ENCODE measurements at places on chromosomes 1 and 21.

GRCh38 chr1:35808450-35809113 is 766 bp downstream of the AGO4 start:
- peak; percentile 43 for DNase-seq

DNA sequence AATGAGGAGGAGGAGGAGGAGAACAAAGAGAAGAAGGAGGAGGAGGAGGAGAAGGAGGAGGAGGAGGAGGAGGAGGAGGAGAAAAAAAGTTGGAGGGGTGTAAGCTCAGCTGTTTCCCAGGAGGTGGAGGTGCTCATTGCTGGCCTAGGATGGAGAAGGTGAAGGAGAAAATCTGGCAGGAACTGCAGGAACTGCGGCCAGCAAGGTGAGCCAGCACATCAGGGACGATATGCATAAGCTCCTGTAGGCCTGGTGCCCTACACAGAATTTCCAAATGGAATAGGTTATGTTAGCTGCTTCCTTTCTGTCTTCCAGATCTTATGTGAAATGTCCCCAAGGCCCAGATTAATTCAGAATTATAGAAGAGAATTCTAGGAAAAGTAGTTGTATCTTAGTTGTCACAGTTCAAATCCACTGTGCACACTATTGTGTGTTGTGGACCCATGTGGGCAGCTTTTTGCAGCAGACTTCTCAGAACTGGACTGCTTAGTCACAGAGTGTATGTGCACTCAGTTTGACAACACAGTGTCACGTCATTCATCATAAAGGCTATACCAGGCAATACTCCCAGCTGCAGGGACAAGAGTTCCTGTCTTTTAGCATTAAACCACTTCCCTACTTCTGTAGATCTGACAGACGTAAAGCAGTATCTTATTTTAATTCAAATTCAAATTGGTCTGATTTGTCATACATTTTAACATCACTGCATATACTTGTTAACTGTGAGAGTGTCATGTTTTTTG is 303.7 kb downstream of the HLX start:
- DNase-seq, result no peak

DNA sequence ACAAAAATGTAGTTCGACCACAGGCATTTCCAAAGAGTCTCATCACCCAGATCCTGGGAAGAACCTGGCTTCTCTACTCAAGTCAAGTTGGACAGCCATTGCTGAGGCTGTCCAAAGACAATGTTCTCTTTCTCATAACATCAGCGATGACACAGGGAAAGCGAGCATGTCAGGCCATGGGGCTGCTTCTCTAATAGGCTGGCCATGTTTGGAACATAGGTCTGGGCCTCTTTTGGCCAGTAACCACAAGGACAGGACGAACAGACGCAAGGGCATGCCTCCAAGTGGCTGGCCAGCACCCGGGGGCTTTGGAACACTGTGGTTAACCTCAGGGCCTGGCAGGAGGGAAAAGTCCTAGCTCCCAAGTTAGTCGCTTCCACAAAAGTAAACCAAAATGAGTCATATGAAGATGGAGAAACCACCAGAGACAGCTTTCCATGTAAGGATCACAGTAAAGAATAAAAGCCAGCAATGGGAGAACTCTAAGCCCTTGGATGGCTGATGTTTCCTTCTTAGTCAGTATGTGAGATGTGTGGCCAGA is 80.6 kb upstream of the SLC44A3 start:
- DNase-seq, result no peak

GRCh38 chr1:115530407-115530806 is 111.4 kb upstream of the VANGL1 start:
- DNase-seq, result no peak

- DNase-seq, result no peak
Measured at GRCh38 chr1:217528271-217528670, 102.6 kb downstream of the GPATCH2 start.

DNA sequence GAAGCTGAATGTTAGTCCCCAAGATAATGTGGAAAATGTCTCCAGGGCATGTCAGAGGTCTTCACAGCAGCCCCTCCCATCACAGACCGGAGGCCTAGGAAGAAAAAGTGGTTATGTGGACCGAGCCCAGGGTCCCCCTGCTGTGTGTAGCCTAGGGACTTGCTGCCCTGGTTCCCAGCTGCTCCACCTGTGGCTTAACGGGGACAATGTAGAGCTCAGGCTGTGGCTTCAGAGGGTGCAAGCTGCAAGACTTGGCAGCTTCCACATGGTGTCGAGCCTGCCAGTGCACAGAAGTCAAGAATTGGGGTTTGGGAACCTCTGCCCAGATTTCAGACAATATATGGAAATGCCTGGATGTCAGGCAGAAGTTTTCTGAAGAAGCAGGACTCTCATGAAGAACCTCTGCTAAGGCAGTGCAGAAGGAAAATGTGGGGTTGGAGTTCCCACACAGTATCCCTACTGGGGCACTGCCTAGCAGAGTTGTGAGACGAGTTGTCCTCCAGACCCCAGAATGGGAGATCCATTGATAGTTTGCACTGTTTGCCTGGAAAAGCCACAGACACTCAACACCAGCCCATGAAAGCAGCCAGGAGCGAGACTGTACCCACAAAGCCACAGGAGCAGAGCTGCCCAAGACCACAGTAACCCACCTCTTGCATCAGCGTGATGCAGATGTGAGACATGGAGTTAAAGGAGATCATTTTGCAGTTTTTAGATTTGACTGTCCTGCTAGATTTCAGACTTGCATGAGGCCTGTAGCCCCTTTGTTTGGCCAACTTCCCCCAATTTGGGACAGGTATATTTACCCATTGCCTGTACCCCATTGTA is 204.9 kb downstream of the MRPL39 start:
- no peak for DNase-seq

DNA sequence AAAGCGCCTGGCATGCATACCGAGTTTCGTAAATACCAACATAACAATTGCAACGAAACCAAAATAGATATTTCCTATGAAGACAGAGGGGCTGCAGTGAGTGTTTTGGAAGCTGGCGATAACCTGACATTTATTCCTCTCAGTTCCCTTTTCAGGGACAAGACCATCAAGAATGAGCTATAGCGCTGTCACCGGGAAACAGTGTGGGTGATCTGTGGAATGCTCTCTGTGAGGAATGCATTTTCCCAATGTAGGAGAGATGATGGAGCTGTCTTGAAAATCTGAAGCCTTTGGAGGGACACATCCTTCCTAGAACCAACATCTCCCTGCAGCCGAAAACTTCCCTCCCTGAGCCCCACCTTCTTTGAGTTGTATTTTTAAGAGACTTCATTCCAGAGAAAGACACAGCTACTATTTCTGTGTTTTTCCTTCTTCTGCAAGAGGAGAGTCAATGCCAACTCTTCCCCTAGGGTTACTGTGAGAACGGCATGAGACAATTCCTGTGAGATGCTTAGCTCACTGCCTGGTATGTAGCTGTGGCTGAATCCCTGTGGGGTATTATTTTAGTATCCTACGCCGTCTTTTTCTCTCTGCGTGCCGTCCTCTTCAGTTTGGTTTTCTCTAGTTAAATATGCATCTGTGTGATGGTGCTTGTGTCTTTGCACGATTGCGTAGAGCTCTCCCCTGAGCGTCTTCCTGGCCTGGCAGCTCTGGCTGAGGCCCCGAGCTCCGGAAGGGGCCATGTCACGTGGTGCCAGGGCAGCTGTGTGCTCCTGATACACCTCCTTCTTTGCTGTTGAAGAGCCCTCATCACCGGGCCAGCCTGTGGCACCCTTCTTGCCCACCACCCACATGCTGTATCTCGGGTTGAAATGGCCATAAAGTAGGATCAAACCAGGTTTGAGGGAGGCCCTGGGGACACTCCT is 45.2 kb downstream of the AJAP1 start:
- no peak for DNase-seq

GRCh38 chr1:247440001-247440620 is 17.8 kb downstream of the OR2B11 start:
- no peak for DNase-seq

DNA sequence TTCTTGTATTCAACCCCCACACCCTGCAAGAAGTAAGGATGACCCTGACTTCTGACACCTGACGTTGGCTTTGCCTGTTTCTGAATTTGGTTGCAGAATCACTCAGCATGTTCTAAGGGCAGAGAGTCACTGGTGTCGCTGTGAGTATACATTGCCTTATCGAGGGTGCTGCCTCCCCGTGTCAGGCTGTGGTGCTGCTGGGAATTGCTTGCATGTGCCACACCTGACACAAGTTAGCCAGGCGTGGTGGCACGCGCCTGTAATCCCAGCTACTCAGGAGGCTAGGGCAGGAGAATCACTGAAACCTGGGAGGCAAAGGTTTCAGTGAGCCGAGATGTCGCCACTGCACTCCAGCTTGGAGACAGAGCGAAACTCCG is 45.9 kb downstream of the WDR4 start:
- no peak for DNase-seq

- no peak for DNase-seq
Measured at GRCh38 chr1:167645140-167645541, 15.1 kb downstream of the RCSD1 start.

DNA sequence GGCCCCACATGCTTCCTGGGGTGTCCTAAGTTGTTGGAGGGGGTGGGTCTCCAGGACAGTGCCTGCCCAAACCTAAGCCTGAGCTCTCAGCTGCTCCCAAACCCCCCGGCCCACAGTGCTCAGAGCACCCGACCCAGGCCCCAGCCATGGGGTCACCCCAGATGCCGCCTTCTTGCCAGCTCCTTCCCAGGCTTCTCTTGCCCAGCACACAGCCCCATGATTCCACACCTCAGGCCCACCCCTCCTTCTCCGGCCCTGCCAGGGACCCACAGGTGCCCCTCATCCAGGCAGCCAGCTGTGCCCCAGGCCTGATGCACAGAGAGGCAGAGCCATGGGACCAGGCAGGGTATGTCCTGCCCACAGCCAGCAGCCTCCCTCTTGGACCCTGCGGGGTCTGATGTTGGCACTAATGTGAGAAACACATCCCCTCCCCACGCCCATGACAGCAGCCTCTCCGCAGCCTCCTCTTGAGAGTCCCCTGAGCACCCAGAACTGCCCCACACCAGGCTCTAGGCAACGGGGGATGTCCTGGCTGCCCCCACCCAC is 4.9 kb downstream of the WNT9A start:
- DNase-seq, result no peak

DNA sequence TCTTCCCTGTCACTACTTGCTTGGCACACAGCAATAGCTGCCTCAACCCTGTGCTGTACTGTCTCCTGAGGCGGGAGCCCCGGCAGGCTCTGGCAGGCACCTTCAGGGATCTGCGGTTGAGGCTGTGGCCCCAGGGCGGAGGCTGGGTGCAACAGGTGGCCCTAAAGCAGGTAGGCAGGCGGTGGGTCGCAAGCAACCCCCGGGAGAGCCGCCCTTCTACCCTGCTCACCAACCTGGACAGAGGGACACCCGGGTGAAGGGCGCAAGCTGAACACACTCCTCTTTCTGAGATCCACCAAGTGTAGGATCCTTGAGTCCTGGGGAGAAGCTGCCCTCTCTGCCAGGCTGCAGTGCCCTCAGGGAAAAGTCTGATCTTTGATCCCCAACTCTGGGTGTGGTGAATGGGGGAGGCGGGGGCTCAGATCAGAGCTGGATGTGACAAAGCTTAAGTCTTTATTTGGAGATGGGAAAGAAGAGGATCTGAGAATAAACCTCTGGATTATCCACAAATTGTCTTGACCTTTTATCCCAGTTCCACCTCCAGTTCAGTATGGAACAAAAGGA is 1.2 kb downstream of the RXFP4 start:
- DNase-seq, result no peak

- no peak for DNase-seq
Measured at GRCh38 chr1:63917571-63918417, 144.0 kb downstream of the ROR1 start.

DNA sequence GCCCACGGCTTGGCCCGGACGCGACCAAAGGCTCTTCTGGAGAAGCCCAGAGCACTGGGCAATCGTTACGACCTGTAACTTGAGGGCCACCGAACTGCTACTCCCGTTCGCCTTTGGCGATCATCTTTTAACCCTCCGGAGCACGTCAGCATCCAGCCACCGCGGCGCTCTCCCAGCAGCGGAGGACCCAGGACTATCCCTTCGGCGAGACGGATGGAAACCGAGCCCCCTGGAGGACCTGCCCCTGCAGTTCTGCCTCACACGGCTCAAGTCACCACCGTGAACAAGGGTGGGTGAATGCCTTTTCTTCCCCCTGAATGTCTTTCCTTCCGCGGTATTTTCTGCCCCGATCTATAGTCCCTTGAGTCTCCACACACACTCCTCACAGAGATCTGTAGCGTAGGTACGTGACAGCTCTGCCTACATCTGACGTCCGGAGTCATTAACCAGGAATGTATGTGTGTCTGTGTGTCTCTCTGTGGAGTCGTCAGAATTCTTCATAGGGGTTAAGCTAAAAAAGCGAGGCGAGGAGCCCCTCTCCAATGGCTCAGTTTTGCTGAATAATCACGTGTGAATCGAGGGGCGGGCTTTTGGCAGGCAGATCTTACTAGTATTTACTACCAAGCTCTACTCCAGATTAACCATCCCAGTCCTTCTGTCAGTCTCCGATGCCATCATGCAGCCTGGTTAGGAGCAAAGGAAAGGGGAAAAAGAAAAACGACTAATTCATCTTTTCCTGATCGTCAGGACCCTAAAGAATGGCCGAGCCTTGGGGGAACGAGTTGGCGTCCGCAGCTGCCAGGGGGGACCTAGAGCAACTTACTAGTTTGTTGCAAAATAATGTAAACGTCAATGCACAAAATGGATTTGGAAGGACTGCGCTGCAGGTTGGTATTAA is at the start of gene CDKN2C:
Gene CDKN2C (plus strand): TSS at position 635 of the 898 bp plus-strand sequence. CDS start 124 bp downstream, at position 759.
- DNase-seq, result peak; percentile 55

DNA sequence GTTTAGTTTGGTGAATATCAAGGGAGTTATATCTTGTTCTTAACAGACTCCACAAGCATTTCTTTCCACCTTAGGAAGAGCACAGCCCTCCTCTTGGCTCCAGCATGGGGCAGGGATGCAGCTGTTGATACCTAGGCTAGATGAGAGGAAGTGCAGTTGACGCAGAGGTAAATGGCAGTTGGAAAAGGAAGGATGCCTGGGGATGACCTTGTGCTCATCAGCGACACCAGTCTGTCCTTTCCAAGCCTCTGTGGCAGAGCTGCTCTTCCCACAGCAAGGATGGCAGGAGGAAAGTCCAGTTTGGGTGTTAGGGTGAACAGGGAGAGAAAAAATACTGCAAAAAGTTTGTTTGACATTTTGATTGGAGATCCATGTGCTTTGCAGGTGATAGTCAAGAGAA is 6.2 kb downstream of the PROX1 start:
- no peak for DNase-seq

GRCh38 chr1:174114788-174115448 is 44.4 kb upstream of the RABGAP1L start:
- peak; percentile 15 for DNase-seq

DNA sequence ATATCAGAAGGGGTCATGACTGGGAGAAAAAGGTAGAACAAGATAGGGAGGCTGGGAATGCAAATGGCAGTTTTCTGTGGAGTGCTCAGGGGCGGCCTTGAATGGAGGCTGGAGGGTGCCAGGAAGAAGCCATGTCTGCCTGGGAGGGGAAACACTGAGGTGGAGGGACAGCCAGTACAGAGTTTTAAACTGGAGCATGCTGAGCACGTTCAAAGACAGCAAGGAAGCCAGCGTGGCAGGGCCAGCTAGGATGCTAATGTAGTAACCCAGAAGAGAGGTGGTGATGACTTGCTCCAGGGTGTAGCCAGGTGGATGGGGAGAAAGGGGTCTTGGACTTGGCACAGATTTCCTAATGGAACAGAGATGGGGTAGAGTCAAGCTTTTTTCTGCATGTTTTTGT is 445.8 kb upstream of the VAMP3 start:
- no peak for DNase-seq

GRCh38 chr1:44239331-44239960 is 26.2 kb downstream of the DMAP1 start:
- no peak for DNase-seq
